Activated naive CD8-positive, alpha-beta T cell treated with anti-CD3 and anti-CD28 coated beads, Interleukin-2, amount 10 ng/mL, durations not matched to agents 7 days and 5 days (primary cell): ENCODE measurements at places on chromosomes 5 and 9. TPM values are rescaled to one million over a fixed set of nuclear protein-coding genes. Genes with fewer than 3 reads are reported as not detected.

The IGIP gene
- 7.3 TPM for total RNA-seq

The SOHLH1 gene
- total RNA-seq, result not detected

DNA sequence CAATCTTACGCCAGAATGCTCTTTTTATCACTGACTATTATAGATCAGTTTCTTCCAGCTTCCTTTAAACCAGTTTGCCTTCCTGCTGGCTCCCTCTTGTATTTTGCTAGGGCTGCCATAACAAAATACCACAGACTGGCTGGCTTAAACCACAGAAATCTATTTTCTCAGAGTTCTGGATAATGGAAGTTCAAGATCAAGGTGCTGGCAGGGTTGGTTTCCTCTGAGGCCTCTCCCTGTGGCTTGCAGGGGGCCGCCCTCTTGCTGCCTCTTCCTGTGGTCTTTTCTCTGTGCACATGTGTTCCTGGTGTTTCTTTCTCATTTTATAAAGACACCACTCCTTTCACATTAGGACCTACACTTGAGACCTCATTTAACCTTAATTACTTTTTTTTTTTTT, 6.8 kb upstream of the FXN start:
- DNase-seq, result peak; percentile 65

DNA sequence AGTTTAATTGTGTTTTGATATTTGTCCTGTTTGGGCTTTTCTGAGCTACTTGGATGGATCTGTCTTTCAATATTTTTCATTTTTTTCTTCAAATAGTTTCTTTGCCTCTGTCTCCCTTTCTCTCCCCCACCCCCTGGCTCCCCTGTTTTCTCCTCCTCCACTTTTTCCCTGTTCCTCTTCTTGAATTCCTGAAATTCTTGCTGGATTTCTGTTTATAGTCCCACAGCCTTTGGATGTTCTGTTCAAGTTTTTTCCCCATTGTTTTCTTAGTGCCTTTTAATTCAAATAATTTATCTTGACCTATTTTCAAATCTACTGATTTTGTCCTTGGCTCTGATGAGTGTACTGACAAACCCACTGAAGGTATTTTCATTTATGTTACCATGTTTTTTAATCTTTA, 113.0 kb downstream of the VPS13A start:
- no peak for DNase-seq

- no peak for DNase-seq
These were observed 45.9 kb upstream of the APC start for GRCh38 chr5:112691758-112692157.

The WNK2 gene
- total RNA-seq, result not detected

The SPATA31C1 gene
- total RNA-seq, result not detected

GRCh38 chr9:2132484-2133082, 117.4 kb downstream of the SMARCA2 start:
- DNase-seq, result no peak

DNA sequence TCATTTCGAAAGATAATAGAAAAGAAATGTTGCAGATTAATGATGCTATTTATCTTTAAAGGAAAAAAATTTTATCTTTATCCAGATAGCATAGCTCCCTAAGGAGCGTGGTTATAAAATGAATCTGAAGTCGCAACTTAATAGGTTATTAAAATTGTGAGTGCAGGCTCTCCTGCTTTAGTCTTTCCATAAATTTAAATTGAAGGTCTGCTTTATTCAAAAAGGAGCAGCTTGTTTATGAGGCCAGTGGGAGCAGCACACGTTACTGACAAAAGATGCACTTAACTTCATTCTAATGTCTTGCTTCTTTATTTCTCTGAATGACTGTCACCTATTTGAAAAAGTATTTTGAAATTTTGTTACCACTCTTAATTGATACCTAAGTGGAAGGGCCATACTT, 95.0 kb downstream of the ZCCHC7 start:
- no peak for DNase-seq

The KIAA0825 gene
- 2.2 TPM for total RNA-seq

- DNase-seq, result no peak
These were observed 186.3 kb downstream of the NR3C1 start for GRCh38 chr5:143217065-143217803.

- no peak for DNase-seq
These were observed 57.5 kb upstream of the GNA14 start for GRCh38 chr9:77705636-77706035.

- DNase-seq, result no peak
These were observed 46.8 kb downstream of the TMEM245 start for GRCh38 chr9:109072821-109073435.

The MAMDC4 gene
- 16.6 TPM for total RNA-seq

The FBP2 gene
- total RNA-seq, result not detected

- DNase-seq, result no peak
These were observed 6.3 kb downstream of the TOR2A start for GRCh38 chr9:127728808-127729207.

DNA sequence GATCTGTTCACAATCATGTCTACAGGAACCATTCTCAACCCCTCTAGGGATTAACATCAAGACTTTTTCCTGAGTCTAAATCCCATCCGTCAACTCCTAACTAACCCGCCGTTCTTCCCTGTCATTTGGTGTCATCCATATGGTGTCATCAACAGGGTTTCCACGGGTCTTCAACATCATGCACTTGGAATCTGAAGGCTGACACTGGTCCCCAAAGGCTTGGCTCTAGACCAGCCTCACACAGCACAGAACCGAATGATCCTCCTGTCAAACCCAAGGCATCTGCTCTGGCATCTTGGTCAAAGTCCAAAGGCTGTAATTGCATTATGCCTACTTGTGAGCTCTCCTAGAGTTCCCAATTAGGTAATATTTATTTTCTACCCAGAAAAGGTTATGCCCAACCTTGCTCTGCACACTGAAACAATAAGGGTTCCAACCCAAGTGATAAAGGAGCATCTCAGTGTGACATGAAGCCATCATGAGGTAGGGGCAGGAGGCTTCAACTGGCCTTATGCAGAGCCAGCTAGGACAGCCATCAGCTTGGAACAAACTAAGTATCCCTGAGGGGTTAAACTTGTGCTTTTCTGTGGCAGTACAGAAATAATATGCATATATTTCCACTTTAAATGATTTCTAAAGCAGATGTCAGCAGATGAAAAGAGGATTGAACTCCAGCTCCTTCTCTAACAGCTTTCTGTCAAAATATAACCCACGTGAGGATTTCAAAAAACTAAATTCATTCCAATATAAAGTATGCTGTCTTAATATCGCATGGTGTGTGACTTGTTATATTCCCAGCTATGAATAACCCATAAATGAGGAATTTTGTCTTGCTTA, 13.9 kb downstream of the ENC1 start:
- no peak for DNase-seq
